CD4-positive, alpha-beta T cell treated with Interleukin-15 for 4 hours (primary cell): ENCODE measurements at places on chromosomes 7 and 10.

DNA sequence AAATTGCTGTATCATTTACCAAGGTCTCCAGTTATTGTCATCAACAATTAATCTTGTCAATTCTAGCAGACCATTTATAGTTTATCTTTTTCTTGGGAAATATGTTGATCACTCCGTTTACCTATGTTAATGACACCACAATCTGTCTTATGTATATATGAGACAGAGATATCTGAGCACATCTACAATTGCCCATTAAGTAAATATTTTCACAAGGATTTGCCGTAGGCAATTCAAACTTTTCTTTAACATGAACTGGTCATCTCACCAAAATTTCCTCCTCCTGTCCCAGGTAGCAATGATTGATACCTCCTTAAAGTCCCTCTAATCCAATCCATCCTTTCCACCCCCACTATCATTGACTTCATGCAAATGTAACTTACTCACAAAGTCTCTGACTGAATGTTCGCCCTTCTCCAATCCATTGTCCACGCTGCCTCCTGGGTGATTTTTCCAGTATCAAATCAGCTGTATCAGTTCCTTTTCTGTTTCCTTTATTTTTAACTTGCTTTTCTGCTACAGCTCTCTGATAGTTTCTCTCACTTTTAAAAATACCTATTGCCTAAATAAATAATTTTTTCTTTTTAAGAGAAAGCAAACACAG is 138.3 kb downstream of the GNAT3 start:
- DNase-seq: no peak

- no peak for DNase-seq
Measured at GRCh38 chr7:88089561-88089960, 130.3 kb downstream of the SRI start.

- DNase-seq: no peak
Measured at GRCh38 chr7:95509199-95509598, 23.5 kb downstream of the ASB4 start.

GRCh38 chr10:97736403-97736901 is 476 bp upstream of the ZFYVE27 start:
- no peak for DNase-seq

DNA sequence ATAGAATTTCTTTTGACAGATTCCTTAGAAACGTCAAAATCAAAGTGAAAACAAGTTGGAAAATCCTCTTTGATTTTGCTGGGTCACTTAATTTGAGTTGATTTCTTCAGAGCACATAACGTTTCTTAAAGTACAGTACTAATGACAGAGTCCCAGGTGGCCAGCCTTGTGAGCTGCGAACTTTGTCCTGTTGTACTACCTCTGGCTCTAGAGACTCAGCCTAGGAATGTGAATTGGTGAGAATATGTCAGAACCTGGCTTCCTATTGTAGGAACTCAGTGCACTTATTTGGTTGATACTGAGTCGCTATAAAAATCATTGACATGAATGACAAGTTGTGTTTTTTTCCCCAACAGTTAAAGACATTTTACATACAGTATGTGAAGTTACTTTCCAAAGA is 20.2 kb downstream of the SDK1 start:
- DNase-seq: no peak

DNA sequence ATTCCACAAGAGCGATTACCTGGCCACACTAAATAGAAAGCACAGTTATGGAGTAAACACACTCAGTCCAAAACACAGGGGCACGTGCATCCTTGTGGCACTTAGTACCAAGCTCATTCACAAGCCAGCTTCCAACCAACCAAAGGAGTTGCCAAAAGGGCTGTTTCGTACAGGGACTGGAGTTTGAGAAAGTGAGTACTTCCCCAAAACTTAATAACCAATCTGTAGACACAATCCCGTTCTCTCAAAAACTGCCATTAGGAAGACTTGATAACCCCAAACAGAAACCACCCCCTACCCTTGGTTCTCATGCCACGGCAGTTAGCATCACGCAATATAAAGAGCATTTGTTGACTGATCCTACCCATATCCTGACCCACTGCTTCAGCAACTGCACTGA is 166.2 kb upstream of the ASAH2 start:
- DNase-seq: no peak

GRCh38 chr10:111137587-111137986 is 60.8 kb downstream of the ADRA2A start:
- no peak for DNase-seq

DNA sequence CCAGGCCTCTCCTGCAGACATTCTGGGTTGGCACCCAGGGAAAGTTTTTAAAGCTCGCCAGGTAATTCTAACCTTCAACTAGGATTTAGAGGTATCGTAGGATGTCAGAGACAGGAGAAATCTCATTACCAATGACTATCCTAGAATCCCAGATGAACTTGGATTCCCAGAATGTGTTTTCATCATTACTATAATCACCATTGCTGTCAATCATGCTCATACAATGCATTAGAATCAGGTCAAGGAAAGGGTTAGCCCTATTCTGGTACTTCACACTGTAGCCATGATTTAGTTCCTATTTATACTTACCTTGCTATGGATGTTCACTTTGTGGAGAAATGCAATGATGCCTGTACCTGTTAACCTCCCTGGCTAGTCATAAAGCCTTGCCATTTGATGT is 67.0 kb upstream of the GPR158 start:
- DNase-seq: no peak
